Muscle of back (tissue), 13 donors: ENCODE measurements at places on chromosomes 7 and 10. TPM values are rescaled to one million over a fixed set of nuclear protein-coding genes. Genes with fewer than 3 reads are reported as not detected.

- no peak for DNase-seq
These were observed 297.9 kb upstream of the HGF start for GRCh38 chr7:82067628-82068264.

GRCh38 chr10:52623761-52624160 is 148.8 kb downstream of the MBL2 start:
- DNase-seq: no peak

- no peak for DNase-seq
These were observed 48.8 kb downstream of the COL26A1 start for GRCh38 chr7:101411508-101411874.

DNA sequence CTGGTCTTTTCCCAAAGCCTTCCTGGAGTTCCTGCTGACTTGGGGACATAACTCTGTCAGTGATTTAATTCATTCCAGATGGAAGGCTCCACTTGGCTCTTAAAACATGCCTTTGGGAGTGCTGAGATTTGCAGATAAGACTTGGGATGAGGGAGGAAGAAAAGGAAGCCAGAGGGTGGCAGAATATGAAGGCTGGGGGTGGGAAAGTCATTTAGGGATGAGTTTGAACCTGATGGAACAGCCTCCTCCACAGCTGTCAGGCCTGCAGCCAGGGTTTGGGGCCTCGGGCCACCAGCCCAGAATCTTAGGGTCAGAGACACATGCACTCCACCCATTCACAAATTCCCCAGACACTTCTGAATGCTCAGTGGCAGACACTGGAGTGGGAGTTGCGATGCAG is 28.4 kb upstream of the EIF5AL1 start:
- DNase-seq: peak; percentile 82

GRCh38 chr10:93417266-93417665 is 64.9 kb downstream of the MYOF start:
- peak; percentile 51 for DNase-seq

DNA sequence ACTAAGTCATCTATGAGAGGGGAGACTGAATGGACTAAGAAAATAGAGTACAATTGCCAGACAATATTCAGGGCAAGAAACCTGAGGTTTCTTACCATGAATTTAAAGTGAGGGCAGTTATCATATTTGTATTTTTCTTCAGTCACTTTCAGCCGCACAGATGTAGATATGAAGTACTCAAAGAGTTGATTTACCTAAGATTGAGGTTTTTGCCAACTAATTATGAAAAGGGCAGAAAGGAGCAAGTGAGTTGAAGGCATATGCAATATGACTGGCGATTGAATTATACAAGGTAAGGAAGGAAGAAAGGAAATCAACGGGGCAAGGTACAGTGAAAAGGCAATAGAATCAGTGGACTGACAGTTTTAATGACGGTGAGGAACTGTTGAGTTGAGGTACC is 17.8 kb downstream of the CNOT4 start:
- no peak for DNase-seq

- no peak for DNase-seq
These were observed 142.5 kb upstream of the PRKCQ start for GRCh38 chr10:6722616-6723004.

- no peak for DNase-seq
These were observed 58.8 kb downstream of the GRB10 start for GRCh38 chr7:50723888-50724287.

GRCh38 chr7:22676385-22676784 is 50.6 kb upstream of the IL6 start:
- DNase-seq: no peak

- peak; percentile 92 for DNase-seq
These were observed 24.2 kb downstream of the IFIT3 start for GRCh38 chr10:89351780-89352597.

GRCh38 chr10:62081341-62082270 is 180.1 kb downstream of the ARID5B start:
- DNase-seq: no peak

DNA sequence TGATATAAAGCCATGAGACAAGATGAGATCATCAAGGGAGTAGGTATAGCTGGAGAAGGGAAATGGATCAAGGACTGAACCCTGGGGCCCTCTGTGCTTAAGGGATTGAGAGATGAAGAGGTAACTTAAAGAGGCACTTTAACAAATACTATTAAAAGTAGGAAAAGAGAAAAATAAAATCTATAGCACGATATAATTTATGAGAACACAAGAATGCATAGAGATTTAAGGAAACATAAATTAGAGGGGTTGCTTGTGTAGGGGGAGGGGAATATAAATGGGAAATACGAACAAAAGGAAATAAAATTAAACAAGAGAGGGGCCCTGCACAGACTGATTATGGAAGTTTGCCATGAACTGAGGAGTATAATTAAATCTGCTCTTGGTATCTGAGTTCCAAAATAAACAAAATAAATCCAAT is 15.6 kb upstream of the LRRC17 start:
- DNase-seq: no peak

- no peak for DNase-seq
These were observed 91.9 kb downstream of the LRRC18 start for GRCh38 chr10:48847691-48848090.

DNA sequence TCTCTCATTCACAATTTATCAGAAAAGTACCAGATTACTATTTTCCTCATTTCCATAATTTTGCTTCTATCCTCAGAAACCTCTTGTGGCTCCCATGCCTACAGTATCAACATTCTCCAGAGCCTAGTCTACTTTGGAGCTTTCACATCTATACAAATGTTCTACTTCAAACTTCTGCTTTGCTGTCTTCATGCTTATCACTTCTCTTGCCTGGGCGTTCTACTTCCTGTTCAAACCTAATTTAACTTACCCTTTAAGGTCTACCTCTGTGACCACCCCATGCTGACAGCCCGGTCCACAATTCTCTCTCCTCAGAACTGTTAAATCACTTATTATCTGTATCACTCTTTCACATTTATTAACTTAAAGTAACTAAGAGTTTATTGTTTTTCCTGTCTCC is 6.1 kb upstream of the PTPN12 start:
- DNase-seq: no peak

- peak; percentile 9 for DNase-seq
These were observed 93.0 kb upstream of the SORCS3 start for GRCh38 chr10:104548090-104548489.

- no peak for DNase-seq
These were observed 84.5 kb downstream of the SND1 start for GRCh38 chr7:127736511-127736910.

GRCh38 chr7:134602881-134603451 is 43.7 kb upstream of the BPGM start:
- DNase-seq: no peak

DNA sequence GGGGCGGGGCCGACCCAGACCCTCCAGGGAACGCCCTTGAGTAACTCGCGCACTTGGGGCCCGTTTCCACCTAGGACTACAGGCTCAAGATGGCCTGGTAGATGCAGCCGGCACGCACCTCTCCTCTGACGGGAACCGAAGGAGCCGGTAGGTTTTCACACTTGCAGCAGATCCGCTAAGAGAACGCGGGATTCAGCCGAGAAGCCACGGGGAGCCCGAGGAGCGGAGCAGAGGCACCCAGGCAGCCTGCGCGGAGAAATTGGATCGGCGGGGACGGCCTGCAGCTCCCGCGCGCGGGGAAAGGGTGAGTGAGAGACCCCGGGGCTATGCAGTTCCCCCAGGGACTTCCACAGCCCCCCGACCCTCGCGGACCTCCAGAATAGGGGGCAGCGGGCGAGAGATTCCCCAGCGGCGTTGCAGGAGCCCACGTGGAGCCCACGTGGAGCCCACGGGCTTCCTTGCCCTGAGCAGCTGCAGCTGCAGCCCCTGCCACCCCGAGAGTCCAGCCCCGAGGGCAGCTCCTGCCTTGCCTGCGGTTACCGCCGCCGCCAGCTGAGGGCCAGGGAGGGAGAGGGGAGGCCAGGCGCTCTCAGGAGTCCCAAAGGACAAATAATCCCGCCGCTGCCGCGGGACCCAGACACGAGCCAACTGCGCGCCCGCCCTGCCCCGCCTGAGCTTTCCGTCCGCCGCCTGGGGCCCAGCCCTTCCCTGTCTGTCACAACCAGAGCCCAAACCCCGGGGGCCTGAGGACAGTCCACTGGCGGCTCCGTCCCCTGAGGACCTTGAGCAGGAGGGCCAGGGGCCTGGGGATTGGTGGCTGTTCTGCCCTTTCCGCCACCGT is 13.1 kb downstream of the IFT22 start:
- no peak for DNase-seq

GRCh38 chr7:119969054-119969453 is 303.9 kb upstream of the KCND2 start:
- no peak for DNase-seq

- DNase-seq: no peak
These were observed 52.1 kb downstream of the SH2D4B start for GRCh38 chr10:80589726-80590373.

DNA sequence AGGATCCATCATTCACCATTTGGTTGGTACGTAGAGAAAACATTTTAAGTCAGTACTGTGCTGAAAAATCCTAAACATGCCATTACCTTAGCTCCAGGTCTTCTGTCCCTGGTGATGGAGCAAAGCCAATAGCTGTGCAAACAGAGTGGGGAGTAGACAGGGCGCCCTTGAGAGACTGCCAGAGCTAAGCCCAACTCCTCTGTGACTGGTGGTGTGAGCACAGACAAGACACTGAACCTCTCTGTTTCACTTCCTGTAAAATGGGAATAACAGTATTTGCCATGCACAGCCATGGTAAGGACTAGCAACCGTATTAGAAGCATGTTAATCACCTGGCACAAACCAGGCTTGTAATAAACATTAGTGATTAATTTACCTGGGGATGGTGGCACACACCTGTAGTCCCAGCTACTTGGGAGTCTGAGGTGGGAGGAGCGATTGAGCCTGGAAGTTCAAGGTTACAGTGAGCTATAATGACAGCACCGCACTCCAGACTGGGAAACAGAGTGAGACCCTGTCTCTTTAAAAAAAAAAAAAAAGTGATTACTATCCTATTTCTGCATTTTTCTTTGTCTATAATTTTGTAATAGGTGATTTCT is 28.7 kb downstream of the LYZL1 start:
- DNase-seq: no peak

GRCh38 chr7:25779002-25779546 is 372.9 kb upstream of the NFE2L3 start:
- DNase-seq: no peak

DNA sequence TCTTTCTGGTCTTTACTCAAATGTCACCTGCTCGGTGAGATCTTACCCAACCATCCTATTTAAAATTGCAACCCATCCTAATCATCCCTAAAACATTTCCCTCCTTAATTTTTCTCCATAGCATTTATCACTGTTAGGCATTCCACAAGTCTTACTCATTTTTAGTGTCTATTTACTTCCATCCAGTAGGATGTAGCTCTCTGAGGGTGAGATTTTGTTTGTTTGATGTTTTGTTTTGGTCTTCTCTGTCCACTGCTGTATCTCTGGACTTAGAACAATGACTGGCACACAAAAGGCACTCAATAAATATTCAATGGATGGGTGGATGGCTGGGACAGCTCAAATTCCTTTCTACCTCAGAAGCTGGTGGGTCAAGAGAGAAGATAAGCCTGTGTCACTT is 15.8 kb upstream of the DUSP5 start:
- no peak for DNase-seq

GRCh38 chr7:140239653-140239935 is 62.8 kb upstream of the KDM7A start:
- no peak for DNase-seq

GRCh38 chr10:114674346-114674745 is 16.3 kb upstream of the ABLIM1 start:
- no peak for DNase-seq

DNA sequence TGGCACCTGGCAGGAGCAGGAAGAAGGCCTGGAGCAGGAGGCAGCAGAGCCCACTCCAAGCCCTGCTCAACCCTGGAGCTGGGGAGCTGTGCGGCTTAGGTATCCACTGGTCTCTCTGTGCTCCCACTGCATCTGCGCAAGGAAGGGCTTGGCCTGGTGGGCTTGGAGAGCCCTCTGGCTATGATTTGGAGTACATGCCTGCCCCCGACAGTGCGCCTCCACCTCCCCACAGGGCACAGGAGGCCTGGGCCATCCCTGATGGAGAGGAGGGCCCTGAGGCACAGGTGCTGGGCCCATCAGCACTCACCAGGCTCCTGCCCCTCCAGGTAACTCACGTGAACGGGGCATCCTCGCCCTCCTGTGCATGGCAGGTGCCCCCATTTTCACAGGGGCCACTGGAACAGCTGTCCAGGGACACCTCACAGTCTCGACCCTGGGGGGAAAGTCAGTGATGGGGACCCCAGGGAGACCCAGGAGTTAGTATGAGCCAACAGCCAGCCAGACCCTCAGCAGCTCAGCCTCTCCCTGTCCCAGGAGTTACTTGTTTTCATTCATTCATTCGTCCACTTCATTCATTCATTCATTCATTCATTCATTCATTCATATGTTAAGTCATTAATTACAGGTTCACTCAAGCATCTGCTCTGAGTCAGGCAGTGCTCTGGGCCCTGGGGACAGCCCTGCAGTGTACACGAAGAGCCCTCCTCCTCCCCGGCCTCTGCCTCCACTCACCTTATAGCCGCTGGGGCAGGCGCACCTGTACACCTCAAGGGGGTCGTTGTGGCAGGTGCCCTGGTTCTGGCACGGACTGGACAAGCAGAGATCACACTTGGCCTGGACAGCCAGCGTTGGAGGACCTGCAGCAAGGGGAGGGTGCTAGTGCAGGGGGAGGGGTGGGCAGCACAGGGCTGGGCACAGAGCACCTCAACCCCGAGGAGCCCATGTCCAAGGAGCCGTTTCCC is 167.2 kb downstream of the SLIT1 start:
- no peak for DNase-seq

- peak; percentile 40 for DNase-seq
These were observed 44.1 kb downstream of the PAPSS2 start for GRCh38 chr10:87703771-87704170.

GRCh38 chr10:100175875-100176274 is 10.0 kb downstream of the ERLIN1 start:
- no peak for DNase-seq

- no peak for DNase-seq
These were observed 3.9 kb downstream of the MICALL2 start for GRCh38 chr7:1455241-1455939.

- no peak for DNase-seq
These were observed 118.7 kb upstream of the GJD4 start for GRCh38 chr10:35486297-35486990.

GRCh38 chr7:96674565-96674964 is 35.1 kb downstream of the SEM1 start:
- DNase-seq: no peak

CAV1 gene
- polyA plus RNA-seq: 264 TPM

CCNJ gene
- 11.4 TPM for polyA plus RNA-seq

NPY gene
- 40.7 TPM for polyA plus RNA-seq

OR6V1 gene
- not detected for polyA plus RNA-seq

ARL5B gene
- 22.5 TPM for polyA plus RNA-seq

ADARB2 gene
- polyA plus RNA-seq: 0.11 TPM

SFRP5 gene
- 1.5 TPM for polyA plus RNA-seq

SUN3 gene
- not detected for polyA plus RNA-seq

HECW1 gene
- polyA plus RNA-seq: 0.03 TPM

PRR15 gene
- 0.07 TPM for polyA plus RNA-seq

ITPRID1 gene
- 0.62 TPM for polyA plus RNA-seq

PLAC9 gene
- polyA plus RNA-seq: 115 TPM
